ENCODE measurements at places on chromosomes 6 and 20. TPM values are rescaled to one million over a fixed set of nuclear protein-coding genes. Genes with fewer than 3 reads are reported as not detected.

GRCh38 chr20:52536841-52537400 lies 345.3 kb upstream of the ZFP64 start:
- no peak for DNase-seq

The PLCB1 gene
- total RNA-seq: 13.4 TPM

The IER3 gene
- total RNA-seq: 54.6 TPM

The PTGIS gene
- total RNA-seq: 33.6 TPM

- DNase-seq: no peak
Measured at GRCh38 chr6:73929405-73929804, 233.4 kb downstream of the CD109 start.

- DNase-seq: no peak
Measured at GRCh38 chr6:130908958-130909357, 81.8 kb downstream of the SMLR1 start.

GRCh38 chr20:16821211-16822089 lies 73.3 kb downstream of the OTOR start:
- no peak for DNase-seq

- DNase-seq: no peak
Measured at GRCh38 chr20:2297357-2297728, 1.5 kb downstream of the TGM3 start.

DNA sequence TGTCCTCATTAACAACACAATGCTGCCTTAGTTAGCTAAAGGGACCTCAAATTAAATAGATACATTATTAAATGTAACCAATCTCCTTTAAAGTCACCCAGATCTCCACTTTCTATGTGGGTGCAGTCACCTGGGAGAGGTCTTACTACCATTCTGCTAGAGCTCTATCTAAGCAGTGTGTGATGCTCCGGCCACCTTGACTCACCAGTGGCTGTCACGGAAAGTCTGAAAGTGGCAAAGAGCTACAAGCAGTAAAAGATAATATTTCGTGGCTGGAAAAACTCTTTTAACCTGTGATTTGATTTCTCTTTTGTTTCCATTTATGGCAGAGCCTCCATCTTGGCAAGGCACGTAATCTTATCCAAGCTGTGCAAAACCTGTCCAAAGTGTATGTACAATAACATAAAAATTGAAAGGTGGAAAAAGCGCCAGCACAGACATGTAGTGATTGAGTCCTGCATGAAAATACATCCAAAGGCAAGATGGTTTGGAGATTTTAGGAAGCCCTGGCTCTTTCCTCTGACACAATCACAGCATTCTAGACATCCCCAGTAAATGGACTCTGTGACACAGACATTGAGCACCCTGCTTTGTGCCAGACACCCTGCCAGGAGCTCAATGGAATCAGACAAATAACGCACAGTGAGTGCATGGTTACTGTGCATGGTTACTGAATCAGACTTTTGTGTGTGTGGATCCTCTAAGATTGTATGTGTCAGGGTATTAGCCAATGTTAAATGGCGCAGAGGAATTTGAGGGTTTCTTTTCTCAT lies 116.6 kb downstream of the ADAT2 start:
- DNase-seq: no peak

The HSPA1L gene
- 0.29 TPM for total RNA-seq

The CDH26 gene
- under 0.01 TPM for total RNA-seq

DNA sequence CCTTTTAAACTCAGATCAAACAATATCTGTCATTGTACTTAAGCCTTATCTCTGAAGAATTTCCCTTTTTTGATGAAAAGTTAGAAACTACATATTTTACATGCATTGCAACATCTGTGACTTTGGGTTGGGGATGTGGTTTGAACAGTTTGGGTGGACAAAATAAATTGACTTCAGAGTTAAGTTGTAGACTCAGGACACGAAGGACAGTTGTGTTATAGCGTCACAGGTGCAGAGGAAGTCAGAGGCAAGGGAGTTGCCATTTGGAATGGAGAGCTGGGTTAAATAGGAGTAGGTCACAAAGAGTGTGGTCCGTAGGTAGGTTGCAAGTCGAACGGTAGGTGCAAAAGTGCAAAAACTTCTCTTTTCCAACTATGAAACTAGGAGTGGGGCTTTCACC lies 46.0 kb downstream of the ZFAND3 start:
- DNase-seq: no peak

DNA sequence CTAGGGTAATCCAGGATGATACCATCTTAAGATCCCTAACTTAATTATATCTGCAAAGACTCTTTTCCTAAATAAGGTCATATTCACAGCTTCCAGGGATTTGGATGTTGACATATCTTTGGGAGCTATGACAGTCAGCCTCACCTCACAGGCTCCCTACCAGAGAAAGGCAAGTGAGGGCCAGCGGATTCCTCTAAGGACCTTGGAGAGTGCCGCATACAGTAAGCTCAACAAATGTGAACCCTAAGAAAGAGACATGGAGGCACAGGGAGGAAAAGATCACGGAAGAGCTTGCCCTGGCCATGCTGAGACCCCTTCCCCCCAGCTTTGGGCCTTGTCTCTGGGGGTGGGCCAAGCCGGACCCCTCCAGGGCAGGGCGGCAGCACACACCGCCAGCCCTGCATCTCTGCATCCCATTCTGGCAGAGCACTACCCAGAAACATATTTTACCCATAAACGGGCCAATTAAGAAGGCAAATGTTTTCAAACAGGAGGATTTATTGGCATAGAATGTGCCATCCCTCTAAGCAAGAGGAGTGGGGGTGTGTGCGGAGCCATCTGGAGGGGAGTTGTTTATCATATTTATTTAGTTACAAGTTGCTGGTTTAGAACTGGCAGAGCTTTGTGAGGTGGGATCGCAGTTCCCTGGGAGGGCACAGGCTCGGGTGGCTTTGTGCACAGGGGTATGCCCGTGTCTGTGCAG lies 55.4 kb downstream of the CHMP4B start:
- no peak for DNase-seq

The DYNLT2 gene
- total RNA-seq: 1.8 TPM

The PNPLA1 gene
- total RNA-seq: not detected
